CD4-positive, alpha-beta T cell treated with Interleukin-15 for 4 hours (primary cell): ENCODE measurements at places on chromosomes 4 and X.

- DNase-seq, result no peak
Measured at GRCh38 chrX:30302956-30303355, 6.2 kb downstream of the NR0B1 start.

DNA sequence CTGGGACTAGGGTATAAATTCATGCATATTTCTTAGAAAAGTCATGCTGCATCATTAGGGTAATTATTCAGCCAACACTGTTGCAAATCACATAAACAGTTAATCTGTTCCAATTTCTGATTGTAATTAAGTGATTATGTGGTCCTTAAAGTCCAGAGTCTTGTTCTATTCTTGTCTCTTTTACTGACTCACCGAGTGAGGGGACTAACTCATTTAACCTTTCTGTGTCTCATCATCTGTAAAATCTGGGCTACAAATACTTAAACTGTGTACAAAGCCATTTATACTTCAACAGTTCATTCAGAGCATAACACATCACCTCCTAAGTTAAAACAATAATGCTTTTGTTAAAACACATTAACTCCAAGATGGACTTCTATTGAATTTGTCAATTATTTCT is 65.4 kb upstream of the KLHL13 start:
- no peak for DNase-seq

DNA sequence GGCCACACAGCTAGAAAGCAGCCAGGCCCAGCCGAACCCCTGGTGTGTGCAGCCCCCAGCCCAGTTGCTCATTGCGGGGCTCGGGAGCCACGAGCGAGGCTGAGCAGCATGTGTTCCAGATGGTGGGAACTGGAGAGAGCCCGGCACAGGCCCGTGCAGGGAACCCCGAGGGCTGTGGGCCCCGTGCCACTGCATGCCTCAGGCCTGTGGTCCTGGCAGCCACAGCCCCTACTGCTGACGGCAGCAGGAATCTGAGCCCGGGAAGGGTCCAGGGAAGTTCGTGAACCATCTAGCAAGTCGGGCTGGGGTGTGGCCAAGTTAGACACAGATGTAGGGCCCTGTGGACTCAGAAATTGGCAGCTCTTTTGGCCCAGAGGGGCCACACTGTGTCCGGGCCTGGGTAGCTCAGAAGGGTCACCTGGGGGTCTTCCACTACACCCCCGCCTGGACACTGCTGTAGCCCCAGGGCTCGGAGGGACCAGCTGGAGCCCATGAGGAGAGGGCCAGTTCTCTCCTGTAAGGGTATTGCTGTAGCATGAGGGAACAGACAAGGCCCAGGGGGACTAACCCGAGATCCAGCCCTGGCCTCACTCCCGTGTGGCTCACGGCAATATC is 12.1 kb downstream of the HTRA3 start:
- no peak for DNase-seq

DNA sequence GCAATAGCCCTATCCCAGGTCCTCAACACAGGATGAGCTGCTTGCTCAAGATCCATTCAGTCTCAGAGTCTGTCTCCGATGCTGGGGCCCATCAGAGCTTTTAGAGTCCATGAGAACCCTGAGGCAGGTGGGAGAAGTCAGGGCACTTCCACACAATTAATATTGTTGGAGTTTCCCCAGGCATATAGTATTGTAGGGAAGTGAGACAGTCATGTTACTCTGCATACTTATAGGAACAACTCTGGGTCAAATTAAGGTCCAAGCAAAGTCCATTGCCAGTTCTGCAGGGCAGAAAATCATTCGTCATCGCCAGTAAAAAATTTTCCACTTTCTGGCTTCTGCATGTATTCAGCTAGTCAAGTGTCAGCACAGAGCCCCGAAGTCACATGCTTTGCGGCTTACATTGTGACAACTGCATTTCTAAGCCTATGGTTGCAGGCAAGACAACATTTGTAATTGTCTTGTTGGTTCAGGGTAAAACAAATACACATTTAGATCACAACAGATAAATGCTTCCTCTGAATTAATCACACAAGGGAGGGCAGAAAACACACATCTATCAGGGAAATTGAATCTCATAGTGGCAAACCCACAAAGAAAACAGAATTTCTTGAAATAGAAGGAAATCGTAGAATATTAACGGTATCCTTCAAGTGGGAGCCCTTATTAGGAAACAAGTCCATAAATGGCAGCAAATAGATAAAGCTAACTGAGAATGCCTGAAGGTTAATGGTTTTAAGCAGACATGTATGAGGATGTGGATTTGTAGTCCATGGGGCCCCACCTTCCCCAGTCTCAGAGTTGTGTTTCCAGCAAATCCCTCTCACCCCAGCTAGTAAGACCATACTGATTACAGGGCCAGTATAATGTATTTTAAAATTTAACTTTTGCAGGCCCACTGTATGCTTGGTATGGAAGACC is 412.1 kb upstream of the RASGEF1B start:
- DNase-seq, result no peak
